Ammon's horn (tissue), 1 donor: ENCODE measurements at places on chromosomes 7 and 10.

DNA sequence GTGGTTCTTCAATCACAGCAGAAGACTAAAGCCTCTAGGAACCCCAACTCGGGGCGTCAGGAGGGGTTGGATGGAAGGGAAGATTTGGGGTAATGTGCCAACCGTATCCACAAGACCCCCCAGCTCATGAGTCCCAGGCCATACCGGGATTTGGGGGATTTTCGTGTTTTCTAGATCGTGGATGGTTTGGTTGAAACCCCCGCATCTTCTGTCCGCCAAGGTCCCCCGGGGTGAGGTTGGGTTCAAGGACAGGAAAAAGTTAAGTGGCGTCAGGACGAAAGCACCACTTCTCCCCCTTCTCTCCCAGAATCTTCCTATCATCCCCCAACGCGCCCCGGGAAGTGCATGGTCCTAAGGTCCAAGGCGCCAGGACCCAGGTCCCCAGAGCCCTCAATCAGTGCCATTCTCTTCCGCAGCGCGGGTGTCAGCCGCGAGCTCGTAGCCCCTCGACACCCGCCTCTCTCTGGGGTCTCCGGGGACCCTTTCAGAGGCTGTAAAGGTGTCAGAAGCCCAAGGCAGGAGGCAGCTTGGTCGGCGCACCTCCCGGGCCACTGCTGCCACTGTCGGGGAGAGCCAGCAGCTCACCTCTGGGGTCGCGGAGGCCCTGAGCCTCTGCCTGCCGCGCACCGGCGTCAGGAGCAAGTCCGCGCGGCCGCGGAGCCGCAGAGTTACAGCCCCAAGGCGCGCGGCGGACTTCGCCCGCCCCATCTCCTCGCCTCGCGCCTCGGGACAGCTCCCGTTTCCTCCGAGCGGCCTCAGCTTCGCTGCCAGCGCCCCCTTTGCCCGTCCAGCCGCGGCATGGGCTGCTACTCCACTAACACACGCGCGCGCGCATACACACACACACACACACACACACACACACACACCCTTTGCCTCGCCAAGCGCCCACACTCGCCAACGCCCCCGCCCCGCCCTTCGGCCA, 1.5 kb downstream of the MKX start:
- no peak for DNase-seq

- DNase-seq = no peak
Observed at GRCh38 chr10:26714415-26715136, 17.1 kb downstream of the PDSS1 start.

GRCh38 chr7:102012941-102013461, 195.6 kb downstream of the CUX1 start:
- no peak for DNase-seq

- DNase-seq = no peak
Observed at GRCh38 chr7:98202367-98203195, 8.7 kb upstream of the BHLHA15 start.

- DNase-seq = no peak
Observed at GRCh38 chr10:103657061-103657591, 163.6 kb downstream of the NEURL1 start.

DNA sequence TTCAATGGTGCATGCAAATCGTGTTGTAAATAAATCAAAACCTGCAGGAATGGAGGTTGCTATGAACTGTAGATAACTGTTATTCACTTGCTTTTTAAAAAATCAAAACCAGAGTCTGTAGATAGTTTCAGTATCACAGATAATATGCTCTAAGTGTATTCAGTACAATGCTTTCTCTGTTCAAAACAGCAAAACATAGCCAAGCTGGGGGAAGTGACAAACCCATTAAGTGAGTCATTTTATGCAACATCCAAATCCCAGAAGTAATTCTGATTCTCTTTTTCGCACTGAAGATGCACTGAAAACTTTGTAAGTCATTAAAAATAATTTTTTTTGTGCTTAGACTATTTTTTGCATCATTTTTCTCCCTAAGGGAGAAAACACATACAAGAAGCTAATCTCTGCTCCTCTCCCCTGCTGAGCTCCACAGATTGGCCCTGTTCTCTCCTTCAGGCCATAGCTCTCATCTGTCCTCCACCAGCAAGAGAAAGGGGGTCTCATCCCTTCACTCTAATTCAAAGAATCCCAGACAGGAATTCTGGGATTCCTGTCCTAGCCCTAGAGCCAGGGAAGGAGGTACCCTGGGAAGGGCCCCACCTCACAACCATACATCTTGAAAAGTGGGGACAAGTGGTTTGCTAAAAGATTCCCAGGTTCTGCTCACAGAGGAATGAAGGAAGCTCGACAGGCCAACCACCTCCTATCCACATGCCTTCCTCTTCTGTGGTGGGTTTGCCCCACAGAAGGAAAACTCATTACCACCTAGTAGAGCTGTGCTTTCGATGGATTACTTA, 4.9 kb downstream of the PRTFDC1 start:
- peak; percentile 89 for DNase-seq

DNA sequence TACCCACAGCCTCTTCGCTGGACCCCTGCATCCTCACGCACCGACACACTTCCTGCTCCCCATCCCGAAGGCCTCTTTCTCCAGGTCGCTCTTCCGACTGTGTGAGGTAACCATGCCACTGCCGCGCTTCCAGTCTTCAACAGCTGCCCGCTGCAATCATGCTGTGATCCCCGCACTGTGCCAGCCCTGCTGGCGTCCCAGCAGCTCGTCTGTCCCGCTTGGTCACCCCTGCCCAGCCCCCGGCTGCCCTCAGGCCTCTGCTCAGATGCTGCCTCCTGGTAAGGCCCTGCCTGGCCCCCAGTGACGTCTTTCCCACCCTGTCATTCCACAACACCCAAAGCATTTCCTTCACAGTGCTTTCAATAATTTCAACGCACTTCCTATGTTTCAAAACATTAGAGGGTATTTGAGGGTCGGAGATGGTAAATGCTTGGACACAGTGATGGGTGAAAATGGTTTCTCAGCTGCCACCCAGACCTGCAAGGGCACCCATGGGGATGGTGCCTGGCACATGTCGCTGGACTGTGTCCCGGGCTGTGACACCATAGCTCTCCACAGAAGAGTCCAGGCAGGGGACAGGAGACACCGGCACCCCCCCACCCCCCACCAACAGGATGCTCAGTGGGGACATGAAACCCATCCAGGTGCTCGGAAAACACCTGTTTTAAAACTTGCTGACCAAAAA, 125.2 kb downstream of the MAD1L1 start:
- peak; percentile 60 for DNase-seq

DNA sequence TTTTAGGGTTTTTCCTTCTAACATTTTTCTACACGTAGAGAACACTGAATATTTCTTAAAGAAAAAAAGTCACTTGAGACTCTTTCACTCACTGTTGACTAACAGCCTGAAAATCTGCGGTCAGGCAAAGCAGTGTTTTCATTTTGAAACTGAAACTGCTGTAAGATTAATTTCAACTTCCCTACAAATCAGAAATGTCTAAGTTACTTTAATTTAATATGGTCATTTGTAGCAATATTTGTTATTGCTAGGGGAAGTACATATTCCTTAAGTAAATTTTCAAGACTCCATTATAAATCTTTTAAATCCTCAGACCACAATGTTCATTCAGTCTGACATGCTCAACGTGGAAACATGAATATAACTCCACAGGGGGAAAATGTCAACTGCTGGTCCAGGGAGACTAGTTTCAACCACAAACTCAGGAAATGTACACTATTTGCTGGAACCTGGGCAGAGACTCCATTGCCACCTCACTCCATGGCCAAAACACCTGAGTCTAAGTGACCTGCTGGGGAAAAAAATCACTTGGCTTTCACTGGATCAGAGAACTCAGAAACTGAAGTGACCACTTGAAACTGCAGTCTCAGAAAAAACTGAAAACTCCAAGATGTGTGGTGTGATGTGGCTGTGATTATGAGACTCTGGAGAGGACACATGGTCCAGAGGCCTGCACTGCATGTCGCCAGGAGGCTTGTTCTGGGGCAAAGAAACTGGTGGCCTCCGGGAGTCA, 161.2 kb downstream of the TAX1BP1 start:
- DNase-seq = no peak

DNA sequence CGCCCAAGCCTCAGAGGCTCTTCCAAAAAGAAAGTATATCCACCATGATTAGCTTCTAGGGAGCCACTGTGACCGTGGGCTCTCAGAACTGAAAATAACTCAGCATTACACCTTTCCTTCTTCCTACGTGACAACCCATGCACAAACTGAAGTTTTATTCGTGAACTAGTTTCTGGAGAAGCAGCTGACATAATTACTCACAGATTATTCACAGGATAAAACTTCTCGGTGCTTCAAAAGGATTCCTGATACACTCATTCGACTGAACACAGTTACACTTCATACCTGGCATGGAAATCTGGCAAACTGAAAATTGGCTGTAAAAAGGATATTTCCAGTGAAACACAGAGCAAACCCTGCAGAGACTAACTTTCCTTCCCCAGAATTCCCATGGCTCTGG, 139.2 kb upstream of the PTER start:
- DNase-seq = no peak

- no peak for DNase-seq
Observed at GRCh38 chr10:72796042-72796441, 97.5 kb upstream of the OIT3 start.

GRCh38 chr10:7649673-7650300, 17.0 kb downstream of the ITIH5 start:
- DNase-seq = no peak

DNA sequence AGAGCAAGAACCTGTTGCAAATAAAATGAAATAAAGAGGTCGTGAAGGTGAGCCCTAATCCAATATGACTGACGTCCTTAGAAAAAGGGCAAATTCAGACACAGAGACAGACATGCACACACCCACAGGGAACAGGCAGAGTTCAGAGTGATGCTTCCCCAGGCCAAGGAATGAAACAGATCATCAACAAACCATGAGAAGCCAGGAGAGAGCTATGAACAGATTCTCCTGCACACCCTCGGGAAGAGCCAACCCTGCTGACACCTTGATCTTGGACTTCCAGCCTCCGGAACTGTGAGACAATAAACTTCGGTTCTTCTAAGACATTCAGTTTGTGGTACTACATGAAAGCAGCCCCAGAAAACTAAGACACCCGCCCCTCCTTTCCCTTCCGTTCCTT, 290.4 kb upstream of the KLF6 start:
- no peak for DNase-seq

GRCh38 chr10:121405549-121405948, 192.7 kb downstream of the FGFR2 start:
- DNase-seq = peak; percentile 16

GRCh38 chr7:133910761-133911160, 216.4 kb upstream of the LRGUK start:
- no peak for DNase-seq

GRCh38 chr7:96685755-96686154, 23.9 kb downstream of the SEM1 start:
- DNase-seq = no peak

- peak; percentile 35 for DNase-seq
Observed at GRCh38 chr7:12403287-12404181, at the start of gene VWDE. VWDE (minus strand) TSS chr7:12403865; CDS start chr7:12403716, 149 bp downstream.

- peak; percentile 46 for DNase-seq
Observed at GRCh38 chr7:23058408-23059096, 44.6 kb upstream of the HYCC1 start.

DNA sequence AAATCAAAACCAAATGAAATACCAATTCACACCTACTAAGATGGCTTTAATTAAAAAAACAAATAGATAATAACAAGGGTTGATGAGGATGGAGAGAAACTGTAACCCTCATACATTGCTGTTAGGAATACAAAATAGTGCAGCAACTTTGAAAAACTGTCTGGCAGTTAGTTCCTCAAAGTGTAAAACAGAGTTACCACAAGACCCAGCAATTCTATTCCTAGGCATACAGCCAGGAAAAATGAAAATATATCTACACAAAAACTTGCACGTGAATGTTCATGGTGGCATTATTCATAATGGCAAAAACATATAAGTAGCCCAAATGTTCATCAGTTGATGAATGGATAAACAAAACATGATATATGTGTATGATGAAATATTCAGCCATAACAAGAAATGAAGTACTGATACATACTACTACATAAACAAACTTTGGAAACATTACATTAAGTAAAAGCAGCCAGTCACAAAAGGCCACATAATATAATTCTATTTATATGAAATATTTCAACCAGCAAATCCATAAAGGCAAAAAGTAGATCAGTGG, 83.5 kb downstream of the BRAF start:
- no peak for DNase-seq

- no peak for DNase-seq
Observed at GRCh38 chr7:156480671-156481070, 159.9 kb upstream of the RNF32 start.

DNA sequence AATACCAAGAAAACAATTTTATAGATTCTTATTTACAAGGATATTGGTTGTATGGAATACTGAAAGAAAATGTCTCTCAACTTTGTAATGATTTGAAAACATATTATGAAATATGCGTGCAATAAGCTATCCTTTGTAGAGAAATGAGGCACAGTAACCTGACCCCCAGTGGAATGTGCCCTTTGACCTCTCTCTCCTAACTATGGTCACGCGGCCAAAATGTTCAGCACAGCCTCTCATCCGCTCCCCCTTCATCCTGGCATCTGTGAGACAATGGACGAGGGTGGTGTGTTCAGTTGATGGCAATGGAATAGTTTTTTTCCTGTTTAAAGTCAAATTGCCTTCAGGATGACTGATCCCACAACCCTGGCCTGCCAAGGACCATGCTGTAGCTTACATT, 13.3 kb downstream of the BEND7 start:
- no peak for DNase-seq

GRCh38 chr7:139762886-139763285, 14.9 kb downstream of the HIPK2 start:
- no peak for DNase-seq

GRCh38 chr10:5534051-5534821, 9.5 kb downstream of the CALML3 start:
- no peak for DNase-seq

DNA sequence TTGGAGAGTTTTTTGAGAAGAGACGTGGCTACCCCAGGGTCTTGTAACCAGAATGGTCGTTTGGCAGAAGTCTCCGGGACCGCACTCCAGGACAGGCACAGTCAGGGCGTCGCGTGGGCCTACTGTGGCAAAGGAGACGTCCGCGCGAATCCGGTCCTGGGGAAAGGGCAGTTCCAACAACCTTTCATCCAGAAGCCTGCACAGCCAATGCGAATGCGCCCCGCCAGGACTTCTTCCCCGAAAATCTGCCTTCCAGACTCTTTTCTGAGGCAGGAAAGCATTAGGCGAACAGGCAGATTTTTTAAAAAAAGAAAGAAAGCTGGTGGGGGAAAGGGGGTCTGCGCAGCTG, 2.0 kb downstream of the HPSE2 start:
- DNase-seq = no peak

- no peak for DNase-seq
Observed at GRCh38 chr7:69654381-69654780, 56.1 kb downstream of the AUTS2 start.

DNA sequence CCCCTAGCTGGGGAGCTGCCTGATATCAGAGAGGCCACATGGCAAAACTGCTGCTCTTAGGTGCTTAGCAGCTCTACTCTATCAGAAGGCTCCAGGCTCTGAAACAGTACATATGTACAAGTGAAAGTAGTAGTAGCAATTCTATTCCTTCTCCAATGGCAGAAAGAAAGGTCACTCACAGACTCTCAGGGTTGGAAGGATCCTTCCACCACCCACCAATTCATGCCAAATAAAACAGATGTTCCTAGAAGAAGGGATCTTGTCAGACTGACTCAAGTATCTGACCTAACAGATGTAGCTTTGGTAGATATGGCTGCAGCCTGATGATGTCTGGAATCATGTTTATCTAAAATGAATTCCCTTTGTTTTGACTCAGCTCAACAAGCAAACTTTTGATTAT, 8.0 kb upstream of the ALDH18A1 start:
- no peak for DNase-seq
